ENCODE measurements at places on chromosomes 16 and 17.

DNA sequence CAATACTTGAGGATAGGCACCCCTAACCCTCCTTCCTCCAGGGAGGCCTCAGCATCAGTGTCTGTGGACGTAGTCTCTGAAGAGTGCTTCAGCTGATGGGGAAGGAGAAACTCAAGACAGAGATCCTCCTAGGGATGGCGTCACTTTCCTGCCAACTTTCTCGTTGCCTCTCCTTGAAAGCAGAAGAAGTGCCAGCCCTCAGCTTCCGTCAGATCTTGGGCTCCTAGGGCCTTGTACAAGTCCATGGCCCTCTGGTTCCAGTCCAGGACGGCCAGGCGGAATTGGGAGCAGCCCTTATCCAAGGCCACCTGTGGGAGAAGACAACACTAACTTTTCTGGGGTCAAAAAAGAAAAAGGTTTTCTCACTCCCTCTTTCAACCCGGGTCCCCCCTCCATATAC, 1.3 kb downstream of the SAT2 start:
- DNase-seq, result no peak

DNA sequence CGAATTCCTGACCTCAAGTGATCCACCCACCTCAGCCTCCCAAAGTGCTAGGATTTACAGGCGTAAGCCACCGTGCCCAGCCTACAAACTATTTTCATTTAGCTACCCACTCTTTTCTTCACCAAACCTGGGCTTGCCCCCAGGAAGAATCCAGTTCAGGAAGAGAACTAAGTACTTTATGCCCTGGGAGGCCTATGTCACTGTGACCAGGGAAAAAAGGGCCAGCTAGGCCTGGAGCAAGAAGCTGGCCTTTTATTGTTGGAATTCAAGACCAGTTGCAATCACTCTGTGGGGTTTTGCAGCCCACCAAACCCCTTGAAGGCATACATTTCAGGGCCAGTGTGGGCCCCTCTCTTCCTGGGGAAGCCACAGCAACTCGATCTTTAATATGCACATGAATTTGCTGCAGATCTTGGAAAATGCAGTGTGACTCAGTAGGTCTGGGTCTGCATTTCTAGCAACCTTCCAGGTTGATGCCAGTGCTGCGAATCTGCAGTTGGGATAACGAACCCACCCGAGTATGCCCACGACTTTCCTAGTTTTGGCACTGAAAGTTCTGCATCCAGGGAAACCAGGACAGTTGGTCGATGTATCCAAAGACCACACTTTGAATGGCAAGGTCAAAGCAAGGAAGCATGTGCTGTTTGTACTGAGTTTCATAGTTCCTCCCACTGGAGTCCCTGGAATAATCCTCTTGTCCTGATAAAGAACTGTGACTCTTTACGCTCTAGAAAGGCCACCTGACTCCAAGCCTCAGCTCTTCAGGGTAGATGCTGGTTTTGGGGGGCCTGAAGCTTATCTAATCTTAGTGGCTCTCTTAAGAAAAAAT, 7.2 kb upstream of the MRPS23 start:
- no peak for DNase-seq

DNA sequence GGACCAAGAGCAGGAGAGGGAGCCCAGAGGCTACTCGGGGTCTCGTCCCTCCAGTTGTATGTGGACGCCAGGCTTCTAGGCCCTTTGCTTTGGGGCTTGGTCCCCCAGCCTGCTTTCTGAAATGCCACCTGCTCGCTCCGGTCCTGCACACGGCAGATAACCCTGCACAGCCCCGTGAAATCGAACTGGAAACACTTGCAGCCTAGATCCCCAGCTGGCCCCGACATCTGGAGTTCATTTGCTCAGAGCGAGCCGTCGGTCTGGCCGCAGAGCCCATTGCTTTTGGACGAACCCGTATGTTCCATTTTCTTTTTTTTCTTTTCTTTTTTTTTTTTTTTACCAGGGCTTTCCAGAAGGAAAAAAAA, 22.9 kb downstream of the C1QTNF1 start:
- DNase-seq, result no peak

- no peak for DNase-seq
Observed at GRCh38 chr17:16273499-16273898, 56.5 kb downstream of the PIGL start.

- no peak for DNase-seq
Observed at GRCh38 chr16:71293919-71294318, 4.7 kb upstream of the CMTR2 start.

DNA sequence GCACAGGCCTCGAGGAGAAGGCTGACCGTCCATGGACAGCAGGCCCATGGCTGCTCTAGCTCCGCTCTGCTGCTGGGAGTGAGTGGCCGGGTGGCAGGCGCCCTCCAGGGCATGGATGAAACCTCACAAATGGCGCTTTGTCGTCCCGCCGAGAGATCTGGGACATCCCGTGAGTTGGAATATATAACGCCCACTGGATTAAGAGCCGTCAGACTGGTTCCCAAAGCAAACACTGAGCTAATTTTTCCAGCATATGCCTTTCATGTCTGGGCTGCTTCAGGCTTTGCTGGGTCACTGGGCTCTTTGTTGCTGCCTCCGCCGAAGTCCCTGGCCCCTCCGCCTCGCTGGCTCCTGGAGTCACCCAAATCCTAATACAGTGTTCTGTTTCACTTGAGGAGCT, 266.3 kb downstream of the FOXL1 start:
- no peak for DNase-seq

GRCh38 chr17:37830151-37830993, 85.5 kb upstream of the HNF1B start:
- no peak for DNase-seq

DNA sequence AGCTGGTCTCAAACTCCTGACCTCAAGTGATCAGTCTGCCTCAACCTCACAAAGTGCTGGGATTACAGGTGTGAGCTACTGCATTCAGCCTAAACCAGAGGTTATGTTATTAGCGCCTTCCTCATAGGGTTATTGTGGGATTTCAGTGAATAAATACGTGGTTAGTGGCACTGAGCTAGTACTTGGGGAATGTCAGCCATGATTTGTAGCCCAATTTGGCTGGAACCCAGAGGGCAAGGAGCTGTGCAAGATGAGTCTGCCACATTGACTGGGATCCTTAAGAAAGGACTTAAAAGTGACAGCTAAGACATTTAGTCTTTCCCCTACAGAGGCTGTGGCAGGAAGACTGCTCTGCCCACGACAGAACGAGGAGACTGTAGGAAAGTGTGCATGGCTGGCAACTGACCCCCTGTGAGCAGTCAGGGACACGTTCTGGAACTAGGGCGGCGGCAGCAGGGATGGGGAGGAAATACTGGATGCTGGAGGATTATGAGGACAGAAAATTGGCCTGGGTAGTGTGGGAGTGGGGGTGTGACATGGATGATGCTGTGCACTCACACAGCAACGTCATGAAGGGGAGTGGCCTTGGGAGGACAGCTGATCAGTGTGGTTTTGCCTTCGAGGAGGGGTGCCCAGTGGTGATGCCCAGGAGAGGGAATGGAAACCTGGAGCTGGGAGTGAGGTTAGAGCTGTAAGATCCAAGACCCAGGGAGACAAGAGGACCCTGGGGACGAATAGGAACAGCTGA, 14.6 kb downstream of the ATP5PD start:
- DNase-seq, result peak; percentile 81

DNA sequence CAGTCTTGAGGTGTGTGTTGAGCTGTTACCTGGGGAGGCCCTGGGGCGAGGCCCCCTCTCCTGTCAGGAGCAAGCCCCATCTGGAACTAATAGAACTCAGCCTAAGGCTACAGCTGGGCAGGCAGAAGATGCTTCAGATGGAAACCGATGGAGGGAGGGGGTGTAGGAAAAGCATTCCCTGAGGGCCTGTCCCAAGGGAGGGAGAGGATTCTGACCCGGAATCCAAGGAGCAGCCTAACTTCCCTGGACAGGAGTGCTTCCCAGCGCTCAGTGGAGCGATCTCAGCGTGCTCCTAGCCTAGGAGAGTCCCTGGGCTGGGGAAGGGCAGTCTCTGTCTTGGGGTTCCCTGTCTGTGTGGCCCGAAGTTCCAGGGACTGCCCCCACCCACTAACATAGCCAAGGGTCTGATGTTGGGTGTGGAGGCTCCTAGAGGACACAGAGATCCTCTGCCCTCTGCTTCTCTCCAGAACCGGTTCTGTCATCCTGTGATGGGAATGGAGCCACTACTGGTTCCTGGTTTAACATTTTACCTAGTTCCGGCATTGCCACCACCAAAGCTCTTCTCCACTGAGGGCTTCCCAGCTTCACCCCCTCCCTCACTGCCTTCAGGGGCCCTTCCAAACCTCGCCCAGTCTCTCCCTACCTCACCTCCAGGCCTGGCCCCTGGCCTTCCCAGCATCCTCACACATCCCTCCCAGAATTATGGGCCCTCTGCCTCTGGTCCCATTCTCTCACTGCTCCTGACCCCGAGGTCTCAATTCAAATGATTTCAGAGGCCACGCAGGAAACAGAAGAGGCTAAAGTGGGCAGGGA, 58.7 kb downstream of the RTN4RL1 start:
- DNase-seq, result no peak

DNA sequence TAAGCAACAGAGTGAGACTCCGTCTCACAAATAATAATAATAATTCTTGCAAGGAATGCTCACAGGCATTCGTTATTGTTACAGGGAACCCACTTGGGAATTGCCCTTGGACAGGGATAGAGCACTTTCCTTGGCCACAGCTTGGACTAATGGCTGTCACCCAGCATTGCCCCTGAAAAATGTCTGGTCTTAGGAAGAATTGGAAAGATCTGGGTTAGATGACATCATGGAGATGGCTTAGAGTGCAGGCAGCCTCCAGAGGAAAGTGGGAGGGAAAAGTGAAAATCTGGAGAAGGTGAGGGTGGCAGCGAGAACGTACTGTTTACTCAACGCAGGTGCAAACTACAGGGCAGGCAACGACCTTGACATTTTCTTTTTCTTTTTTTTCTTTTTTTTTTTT, 59.3 kb upstream of the MRTFB start:
- no peak for DNase-seq

GRCh38 chr16:70767377-70768202, 33.4 kb downstream of the VAC14 start:
- DNase-seq, result no peak

- peak; percentile 32 for DNase-seq
Observed at GRCh38 chr16:85527767-85528297, 85.3 kb upstream of the GSE1 start.

GRCh38 chr16:3242709-3243108, 7.8 kb upstream of the ZNF200 start:
- no peak for DNase-seq

- no peak for DNase-seq
Observed at GRCh38 chr16:21652453-21652852, at the start of gene IGSF6. Gene IGSF6 (minus strand): TSS chr16:21652608. CDS start chr16:21652598, 10 bp downstream.

DNA sequence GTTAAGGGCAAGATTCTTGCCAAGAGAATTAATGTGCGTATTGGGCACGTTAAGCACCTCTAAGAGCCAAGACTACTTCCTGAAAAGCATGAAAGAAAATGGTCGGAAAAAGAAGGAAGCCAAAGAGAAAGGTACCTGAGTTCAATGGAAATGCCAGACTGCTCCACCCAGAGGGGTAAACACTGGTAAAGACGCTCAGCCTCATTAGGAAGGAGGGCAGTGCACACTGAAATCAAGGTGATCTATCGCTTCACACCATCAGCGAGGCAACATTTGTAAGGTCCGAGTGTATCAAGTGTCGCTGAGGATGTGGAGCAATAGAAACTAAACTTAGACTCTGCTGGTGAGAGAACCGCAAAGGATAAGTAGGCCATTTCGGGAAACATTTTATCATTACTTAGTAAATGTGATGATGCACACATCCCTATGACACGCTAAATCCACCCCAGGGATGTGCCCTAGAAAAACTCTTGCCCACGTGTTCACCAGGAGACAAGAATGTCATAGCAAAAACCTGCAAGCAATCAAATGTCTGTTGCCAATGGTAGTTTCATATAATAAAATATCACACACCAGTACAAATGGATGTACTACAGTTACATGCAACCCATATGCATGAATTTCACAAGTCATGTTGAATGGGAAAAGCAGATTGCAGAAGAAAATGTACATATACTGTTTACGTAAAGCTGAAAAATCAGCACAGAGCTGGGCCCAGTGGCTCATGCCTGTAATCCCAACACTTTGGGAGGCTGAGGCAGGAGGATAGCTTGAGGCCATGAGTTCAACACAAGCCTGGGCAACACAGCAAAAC, 23.6 kb downstream of the CNTROB start:
- no peak for DNase-seq

GRCh38 chr16:87837627-87838289, 31.5 kb downstream of the SLC7A5 start:
- DNase-seq, result no peak

DNA sequence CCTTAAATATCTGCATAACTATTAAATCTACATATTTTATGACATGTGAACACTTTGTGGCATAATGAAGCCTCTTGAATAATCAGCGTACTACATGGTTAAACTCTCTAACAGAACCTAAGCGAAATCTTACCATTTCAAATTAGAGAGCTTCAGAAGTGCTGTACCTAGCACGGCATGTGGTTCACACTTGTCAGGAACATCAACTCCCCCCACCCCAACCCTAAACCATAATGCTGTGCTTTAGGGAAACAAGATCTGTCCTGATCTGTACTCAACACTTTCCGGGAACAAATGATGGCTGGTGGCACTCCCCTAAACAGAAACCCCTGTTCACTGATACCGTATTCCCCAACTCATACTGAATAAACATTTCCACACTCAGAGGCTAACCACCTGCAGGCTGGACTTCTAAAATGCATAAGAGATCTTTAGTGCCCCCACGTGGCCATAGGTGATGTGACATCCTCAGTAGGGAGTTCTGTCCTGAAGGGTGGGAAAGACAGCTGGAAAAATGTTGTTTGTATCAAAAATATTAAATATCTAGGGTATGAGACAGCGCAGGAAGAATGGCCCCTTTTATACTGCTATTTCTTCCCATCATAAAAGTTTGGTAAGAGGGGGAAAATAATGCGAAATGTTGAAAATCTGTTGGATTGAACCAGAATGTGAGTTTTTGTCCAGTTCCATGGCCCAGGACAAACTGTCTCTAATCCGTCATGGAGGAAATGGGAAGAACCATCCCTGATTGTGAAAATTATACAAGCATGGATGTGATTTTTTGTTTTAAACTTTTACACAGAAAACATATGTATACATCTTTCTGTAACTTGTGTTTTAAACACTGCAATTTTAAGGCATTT, 88.6 kb downstream of the USP31 start:
- peak; percentile 84 for DNase-seq

DNA sequence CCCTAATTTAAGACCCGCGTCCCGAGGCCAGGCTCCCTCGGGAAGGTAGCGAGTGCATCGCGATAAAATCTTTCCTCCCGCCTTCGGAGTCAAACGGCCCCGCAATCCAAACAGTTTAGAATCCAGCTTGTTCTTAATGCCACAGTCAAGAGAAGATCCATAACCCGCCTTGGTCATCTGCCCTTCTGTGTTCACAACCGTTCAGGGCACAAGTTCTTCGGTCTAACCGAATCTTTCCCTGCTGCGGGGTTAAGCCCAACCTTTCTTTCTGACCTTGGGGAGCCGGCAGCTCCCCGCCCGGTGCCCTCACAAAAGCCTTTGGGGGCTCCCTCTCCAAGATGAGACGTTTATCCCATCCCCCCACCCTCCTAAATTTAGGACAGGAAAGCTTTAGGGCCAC, 30.3 kb downstream of the CPSF4L start:
- peak; percentile 58 for DNase-seq

GRCh38 chr16:81782236-81782635, 3.1 kb downstream of the PLCG2 start:
- no peak for DNase-seq

Measured in hematopoietic multipotent progenitor cell treated with erythropoietin and hydrocortisone succinate and interleukin-3 and kit ligand, for 6 days (in vitro differentiated cells).